Heart left ventricle (tissue), 16 donors: ENCODE measurements at places on chromosomes 11 and 22. TPM values are rescaled to one million over a fixed set of nuclear protein-coding genes. Genes with fewer than 3 reads are reported as not detected.
A peak's percentile ranks its signal among the peaks of the same experiment; 100 is the strongest.

Gene OR8A1
- not detected for polyA plus RNA-seq

Gene PLCB3
- polyA plus RNA-seq, result 11.6 TPM

Gene DDX25
- not detected for polyA plus RNA-seq

Gene CST6
- polyA plus RNA-seq, result not detected

Gene SYT12
- polyA plus RNA-seq, result 0.82 TPM

Gene TEAD1
- 14.4 TPM for polyA plus RNA-seq

DNA sequence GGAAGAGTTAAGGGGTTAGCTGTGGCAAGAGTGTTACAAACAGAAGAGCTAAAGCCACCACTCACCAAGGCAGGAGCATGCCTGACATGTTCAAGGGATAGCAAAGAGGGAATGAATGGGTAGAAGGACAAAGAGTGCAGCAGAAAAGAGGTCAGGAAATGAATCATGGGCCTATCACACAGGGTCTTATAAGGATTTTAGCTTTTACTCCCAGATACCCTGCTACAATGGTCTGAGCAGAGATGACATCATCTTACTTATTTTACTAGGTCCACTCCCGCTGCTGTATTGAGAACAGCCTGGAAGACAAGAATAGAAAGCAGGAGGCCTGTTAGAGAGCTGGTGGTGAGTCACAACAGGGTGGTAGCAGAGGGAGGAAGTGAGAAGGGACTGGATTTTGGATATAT is 9.8 kb downstream of the TRAF6 start:
- DNase-seq, result peak; percentile 56

DNA sequence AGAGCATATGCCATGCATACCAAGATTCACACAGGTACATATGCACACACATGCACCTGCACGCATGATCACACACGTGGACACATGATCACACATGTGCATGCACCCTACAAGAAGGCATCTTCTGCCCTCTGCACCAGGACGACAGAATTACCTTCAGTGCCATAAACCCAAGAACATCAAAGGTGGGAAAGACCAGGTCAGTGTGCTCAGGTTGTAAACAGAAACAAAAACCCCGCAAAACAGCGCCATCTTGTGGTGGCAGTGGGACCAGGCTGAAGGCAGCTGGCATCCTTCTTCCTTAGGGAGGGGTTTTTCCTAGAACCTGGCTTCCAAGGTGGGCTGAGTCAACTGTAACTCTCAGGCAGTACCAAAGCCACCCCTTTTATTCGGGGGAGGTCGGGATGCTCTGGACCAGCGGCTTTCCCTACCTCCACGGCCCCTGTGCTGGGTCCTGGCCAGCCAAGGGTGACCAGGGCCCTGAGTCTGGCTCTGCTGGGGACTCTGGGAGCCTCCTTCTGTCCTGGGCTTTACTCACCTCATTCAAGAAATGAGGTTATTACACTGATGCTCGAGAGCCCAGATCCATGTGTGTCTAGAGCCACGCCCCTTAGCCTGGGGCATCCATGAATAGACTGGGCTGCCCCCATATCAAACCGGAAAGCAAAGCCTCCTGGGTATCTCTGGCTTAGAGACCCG is 69.4 kb upstream of the FGF3 start:
- no peak for DNase-seq

- DNase-seq, result no peak
Measured at GRCh38 chr22:20952544-20953341, 14.3 kb upstream of the AIFM3 start.

GRCh38 chr11:2186669-2187279 is 15.2 kb upstream of the TH start:
- no peak for DNase-seq

GRCh38 chr22:36554098-36554497 is 25.1 kb upstream of the EIF3D start:
- DNase-seq, result no peak

GRCh38 chr22:39183991-39184585 is 31.6 kb upstream of the CBX7 start:
- no peak for DNase-seq
